CD4-positive, alpha-beta T cell treated with Interleukin-1 beta for 1 hour (primary cell): ENCODE measurements at places on chromosomes 16 and 17.

GRCh38 chr16:77299395-77299794 is 100.2 kb downstream of the SYCE1L start:
- DNase-seq = no peak

GRCh38 chr17:49110509-49110908 is 22.1 kb upstream of the B4GALNT2 start:
- DNase-seq = no peak

DNA sequence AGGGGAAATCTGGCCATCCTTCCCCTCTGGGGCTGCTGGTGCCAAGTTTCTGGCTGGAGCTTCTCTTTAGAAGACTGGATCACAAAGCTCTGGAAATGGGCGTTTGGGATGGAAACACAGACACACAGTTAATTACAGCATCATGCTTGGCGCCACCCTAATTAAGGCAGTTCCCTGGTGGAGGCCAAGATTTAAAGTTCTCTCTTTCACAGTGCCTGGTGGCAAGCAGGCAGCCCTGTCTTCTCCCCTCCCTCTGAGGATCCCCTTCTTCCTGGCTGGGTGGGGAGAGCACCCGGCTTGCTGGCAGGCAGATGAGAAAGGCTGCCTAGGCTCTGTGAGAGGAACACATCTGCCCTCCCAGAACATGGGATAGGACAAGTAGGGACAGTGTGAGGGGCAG is 59.0 kb upstream of the NKD1 start:
- no peak for DNase-seq

DNA sequence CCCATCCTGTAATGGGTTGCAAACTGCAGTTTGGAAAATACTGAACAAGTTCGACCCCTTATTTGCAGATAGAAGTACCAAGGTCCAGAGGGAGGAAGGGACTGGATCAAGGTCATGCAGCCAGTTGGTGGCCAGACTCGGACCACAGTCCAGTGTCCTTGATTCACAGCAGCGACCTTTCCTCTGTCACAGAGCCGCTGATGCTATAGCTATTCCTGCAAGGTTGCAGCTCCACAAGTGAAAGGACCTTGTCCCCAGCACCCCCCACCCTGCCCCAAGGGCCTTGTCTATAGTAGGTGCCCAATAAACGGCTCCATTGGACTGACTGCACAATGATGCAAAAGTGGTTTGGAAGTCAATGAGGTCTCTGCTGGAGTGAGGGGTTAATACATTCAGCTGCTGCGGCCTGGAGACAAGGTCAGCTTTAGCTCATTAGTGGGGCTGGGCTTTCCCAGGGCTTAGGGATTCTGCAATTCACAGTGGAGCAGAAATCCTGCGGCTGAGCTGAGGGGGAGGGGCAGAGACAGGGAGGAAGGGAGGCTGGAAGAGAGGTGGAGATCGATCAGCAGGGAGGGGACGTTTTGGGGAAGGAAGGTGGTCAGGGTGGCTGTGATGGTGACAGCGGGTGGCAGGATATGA is 13.4 kb upstream of the CRHR1 start:
- DNase-seq = no peak

- DNase-seq = no peak
Measured at GRCh38 chr17:72984926-72985325, 107.6 kb downstream of the SLC39A11 start.

- no peak for DNase-seq
Measured at GRCh38 chr16:80615735-80616134, 74.9 kb downstream of the DYNLRB2 start.

GRCh38 chr16:51641191-51641765 is 490.2 kb upstream of the SALL1 start:
- DNase-seq = no peak
